ENCODE measurements at places on chromosomes 4 and X.

DNA sequence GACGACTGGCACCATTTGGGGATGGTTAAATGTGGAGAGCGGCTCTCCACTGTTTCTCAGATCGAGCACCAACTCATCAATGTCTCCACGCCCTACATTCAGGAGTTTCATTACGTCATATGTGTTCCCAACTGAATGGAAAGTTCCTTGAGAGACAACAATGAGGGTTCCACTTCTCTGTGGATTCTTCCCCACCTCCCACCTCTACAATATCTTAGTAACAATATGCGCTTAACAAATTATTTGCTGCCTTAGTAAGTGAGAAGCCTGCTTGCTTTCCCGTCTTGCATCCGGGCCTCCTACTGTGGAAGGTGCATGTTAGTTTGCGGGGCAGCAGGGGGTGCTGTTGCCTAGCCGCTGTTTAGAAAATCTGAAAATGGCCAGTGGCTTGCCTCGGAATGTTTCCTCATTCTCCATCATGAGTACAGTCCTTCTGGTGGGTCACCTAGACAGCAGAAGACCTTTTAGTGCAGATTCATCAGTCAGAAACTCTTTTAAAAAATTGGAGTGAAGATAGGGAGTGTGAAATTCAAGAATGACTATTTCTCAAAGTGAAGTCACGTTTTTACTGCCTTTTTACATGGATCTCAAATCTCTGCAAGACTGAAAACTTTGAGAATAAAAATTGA is 55.7 kb downstream of the PHOX2B start:
- DNase-seq: no peak

DNA sequence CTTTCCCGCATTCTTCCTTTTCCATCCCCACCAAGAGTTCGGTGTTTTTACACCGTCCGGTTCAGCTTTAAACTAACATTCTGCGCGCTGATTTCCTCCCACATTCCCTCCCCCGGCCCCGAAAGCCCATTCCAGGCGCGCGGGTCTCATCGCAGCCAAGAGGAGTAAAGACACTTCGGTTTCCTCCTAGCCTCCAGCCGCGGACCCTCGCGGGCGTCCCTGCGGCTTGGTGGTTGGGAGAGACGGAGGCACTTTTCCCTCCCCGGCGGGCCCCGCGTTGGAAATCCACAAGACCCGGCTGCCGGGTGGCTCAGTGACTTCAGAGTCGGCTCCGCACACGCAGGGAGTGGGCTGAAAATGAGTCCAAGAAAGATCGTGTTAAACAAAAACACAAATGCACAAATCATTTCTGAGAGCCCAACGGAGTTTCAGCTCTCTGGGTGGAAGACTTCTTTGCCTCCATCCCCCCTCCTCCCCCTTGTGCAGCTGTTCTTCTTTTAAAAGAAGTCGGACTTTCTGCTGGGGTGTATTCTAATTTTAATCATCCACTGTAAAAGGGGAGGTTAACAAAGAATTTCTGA is 2.0 kb upstream of the ARX start:
- no peak for DNase-seq

DNA sequence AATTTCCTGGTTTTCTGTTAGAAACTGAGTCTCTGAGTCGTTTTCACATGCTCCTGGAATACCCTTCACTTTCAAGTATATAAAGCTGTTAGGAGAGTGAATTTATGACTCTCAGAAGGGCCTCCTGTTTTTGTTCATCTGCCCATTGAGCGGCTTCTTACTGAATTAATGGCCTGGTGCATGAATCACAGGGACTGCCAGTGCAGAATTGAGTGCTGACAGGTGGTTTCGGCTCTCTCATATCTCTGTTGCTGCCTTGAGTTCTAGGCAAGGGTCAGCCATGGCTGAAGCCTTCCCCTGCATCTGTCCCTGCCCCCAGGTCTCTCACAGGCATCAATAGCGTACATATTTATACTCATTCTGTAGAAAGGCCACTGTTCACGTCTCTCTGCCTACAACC is 22.7 kb upstream of the SEPSECS start:
- DNase-seq: no peak

DNA sequence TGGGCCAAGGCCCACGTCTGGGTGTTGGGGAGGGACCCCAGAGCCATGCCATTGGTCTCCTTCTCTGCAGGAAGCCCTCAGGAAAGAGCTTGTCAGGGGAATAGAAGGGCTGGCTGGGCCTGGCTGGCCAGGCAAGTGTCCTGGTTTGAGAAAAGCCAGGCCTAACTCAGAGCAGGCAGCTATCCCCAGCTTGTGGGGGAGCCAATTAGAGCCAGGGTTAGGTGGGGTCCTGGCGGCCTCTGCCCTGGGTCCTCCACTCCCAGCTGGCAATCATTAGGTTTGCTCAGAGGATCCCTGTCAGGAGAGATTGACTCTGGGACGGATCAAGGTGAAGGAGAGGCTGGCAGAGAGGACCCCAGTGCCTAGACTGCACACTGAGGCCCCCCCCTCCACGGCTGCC is 64.8 kb downstream of the PJA1 start:
- no peak for DNase-seq

- peak; percentile 34 for DNase-seq
These were observed 96.0 kb upstream of the PPP2R3B start for GRCh38 chrX:482702-483203.

DNA sequence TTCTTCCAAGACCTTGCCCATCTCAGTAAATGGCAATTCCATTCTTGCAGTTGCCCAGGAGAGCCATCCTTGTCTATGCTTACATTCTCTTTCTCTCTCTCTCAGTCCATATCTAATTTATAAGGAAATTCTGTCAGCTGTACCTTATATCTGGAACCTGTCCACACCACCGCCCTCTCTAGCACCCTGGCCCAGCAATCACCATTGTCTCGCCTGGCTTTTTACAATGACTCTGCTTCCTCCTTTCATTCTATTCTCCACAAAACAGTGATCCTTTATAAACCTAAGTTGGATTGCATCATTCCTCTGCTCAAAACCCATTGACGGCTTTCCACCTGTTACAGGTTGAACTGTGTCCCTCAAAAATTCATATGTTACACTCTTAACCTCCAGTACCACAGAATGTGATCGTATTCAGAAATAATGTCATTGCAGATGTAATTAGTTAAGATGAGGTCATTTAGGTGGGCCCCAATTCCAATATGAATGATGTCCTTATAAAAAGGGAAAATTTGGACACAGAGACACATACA is 31.3 kb downstream of the APBB2 start:
- DNase-seq: no peak

GRCh38 chr4:109928327-109929045 is 15.8 kb downstream of the EGF start:
- no peak for DNase-seq

GRCh38 chrX:14506866-14507265 is 22.5 kb upstream of the GLRA2 start:
- no peak for DNase-seq

GRCh38 chr4:25930731-25931354 is 16.8 kb downstream of the SMIM20 start:
- DNase-seq: no peak

GRCh38 chr4:17063888-17064287 is 165.4 kb upstream of the LDB2 start:
- DNase-seq: no peak

Measured in spleen (tissue), 13 donors.